Activated T-helper 1 cell treated with anti-CD3 and anti-CD28 coated beads, Interleukin-2, amount 50 U/mL, for 16 hours (primary cell): ENCODE measurements at places on chromosomes 2 and 18.

DNA sequence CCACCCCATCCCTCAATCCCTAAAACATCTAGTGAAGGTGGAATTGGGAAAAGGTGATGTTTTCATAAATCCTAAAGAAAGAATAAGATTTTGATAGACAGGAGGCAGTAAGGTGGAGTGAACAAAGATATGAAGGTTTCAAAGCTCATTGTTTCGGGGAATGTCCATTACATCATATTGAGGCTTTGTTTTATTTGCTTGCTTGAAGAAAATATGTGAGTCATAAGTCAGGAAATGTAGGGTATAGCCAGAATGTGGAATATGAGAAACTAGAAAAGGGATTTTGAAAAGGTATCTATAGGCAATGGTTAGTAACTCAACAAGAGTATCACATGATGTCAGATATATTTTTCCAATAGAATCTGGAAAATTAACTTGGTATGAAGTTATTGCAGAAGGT, 1178.5 kb upstream of the ACVR2A start:
- DNase-seq: no peak

DNA sequence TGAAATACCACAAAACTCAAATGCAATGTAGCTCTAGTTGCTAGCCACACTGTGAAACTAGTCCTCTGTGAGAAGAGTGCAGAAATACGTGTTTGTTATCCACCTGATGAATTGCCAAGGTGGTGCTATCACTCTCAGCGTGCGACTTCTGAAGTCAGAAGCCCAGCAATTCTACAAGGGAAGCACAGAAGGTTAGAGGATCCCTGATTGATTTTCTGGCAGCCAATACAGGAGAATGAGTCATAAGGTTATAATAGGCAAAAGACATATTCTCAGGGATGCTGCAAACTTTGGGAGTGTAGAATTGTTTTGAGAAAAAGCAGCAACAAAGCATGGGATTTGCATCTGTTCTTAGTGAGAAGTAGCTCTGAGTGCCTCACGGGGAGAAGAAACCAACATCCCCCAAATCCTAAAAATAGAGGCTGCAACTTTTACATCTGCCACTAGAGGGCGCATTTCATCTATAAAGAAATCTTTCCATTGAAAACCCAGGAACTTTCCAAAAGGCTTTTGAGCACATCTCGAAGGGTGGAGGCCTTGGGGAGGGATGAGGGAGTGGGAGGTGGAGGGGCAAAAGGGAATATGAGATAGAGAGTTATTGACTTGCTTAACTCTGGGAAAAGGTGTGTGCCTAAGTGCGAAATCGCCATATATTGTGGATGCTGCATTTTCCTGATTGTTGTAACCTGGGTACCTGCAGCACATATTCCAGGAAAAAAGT, 78.0 kb downstream of the TMEM182 start:
- DNase-seq: no peak

- no peak for DNase-seq
Observed at GRCh38 chr2:198129609-198130008, 325.2 kb downstream of the PLCL1 start.

DNA sequence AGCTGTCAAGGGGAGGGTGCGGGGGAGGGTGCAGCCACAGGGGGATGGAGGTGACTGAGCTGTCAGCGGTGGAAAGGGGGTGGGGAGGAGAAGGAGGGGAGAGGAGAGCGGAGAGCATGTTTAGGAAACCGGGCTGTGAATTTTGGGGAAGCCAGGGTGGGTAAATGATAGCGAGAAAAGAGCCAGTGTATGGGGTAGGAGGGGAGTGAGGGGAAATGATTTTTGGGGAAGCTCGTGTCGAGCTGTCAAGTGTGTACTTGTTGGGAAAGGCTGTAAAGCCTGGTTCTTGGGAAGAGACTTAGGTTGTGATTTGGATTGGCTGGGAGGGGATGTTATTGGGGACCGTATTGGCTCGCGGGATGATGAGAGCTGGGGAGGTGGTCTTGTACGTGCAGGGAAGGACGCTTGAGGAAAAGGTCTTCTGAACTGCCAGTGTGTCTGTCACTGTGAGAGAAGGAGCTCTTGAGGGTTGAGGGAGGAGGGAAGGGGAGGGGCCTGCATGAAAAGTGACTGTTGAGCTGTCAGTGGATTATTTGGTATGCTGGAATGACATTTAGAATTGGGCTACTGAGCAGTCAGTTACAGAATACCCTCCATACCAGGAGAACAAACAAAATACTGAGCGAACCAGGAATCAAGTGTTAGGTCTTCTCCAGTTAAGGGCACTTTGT, 1.0 kb downstream of the UBR3 start:
- DNase-seq: peak; percentile 13

- no peak for DNase-seq
Observed at GRCh38 chr18:23479829-23480505, 23.3 kb upstream of the RMC1 start.

DNA sequence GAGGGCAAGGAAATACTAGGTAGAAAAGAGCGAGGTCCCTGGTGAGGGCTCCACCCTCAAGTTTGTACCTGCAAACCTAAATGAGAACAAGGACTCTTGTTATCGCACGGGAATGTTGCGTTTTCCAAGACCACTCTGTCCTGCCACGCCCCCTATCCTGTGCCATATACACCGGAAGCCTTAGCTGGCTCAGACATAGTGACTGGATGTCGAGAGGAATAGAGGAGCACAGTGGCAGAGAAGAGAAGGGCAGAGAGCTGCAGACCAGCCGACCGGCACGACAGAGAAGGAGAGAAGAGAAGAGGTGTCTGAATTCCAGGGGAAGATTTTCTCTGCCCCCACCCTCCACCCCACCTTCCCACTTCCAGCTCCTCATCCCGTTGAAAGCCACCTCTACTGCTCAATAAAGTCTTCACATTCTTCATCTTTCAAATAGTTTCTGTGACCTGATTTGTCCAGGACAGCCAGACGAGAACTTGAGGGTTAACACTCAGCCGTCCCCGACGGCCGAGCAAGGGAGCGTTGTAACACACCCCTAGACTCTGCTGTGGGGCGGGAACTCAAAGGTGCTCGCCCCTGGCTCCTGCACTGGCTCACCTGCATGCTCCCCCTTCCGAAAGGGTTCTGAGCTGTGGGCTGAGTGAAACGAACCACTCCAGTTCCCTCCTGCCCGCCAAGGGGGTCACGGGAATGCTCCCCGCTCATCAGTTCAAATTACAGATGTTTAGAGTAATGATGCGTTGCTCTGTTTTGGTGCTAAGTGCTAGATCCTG, 24.9 kb upstream of the COL3A1 start:
- DNase-seq: no peak

GRCh38 chr2:11389052-11389420, 44.6 kb upstream of the ROCK2 start:
- DNase-seq: no peak

DNA sequence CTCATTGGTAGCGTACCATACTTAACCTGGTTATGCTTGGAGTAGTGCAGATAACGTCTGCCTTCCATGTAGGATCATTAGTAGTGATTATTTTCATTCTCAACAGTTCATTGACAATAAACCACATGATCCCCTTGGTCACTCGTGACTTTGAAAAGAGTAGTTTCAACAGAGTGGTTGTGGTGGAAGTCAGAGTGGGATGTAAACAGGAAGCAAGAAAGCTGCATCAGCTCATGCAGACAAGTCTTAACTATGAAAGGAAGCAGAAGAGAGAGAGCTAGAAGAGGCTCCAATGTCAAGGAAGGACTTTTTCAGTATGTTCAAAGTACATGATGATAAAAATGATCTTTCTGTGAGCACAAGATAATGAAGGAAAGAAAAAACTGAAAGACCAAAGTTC, 287.4 kb downstream of the MBD2 start:
- no peak for DNase-seq

DNA sequence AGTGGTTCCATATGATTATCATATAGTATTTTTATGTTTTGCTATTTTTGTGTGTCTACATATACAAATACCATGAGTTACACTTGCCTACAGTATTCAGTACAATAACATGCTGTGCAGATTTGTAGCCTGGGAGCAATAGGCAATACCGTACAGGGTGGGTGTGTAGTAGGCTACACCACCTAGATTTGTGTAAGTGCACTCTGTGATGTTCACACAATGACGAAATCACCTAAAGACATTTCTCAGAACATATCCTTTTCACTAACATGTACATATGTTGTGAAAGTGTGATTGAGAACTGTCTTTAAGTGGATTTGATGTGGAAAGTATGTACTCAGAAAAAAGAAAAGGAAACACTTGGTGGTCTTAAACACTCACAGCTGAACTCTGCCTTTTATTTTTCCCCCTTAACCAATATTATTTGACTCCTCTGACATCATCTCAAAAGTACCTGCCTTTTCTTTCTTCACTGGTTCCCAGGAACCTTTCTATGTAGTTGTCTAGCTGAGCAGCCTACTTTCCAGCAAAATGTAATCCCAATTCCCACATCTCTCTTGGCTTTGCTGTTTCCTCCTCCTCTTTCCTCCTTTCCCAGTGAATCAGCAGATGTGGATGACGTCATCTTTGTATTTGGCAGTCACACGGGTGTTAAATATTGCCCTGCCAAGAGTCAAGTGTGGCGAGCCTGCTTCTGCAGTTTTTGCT, 47.7 kb downstream of the OSBPL6 start:
- DNase-seq: no peak

DNA sequence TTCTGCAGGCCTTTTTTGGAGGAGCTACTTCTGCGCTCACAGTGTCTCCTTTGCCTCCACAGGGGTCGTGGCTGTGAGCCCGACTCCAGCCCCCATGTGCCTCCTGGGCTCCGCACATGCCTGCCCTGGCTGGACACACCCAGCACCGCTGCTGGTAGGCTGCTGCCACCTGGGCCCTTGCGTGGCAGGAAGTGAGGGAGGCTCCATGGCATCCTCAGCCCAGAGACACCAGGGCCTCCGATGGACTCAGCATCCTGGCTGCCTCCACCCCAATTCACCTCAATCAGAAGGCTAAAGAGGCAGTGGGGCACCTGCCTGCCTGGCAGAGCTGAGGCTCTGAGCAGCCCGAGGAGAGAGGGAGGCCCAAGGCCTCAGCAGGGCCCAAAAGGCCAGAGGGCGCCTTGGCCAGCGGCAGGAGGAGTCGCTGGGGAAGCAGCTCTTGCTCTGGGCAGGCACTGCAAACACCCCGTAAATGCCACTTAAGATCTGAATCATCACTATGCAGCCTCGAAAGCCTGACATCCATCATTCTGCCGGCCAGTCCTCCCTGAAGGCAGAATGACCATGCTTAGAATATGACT, 68.3 kb upstream of the OTOS start:
- no peak for DNase-seq

DNA sequence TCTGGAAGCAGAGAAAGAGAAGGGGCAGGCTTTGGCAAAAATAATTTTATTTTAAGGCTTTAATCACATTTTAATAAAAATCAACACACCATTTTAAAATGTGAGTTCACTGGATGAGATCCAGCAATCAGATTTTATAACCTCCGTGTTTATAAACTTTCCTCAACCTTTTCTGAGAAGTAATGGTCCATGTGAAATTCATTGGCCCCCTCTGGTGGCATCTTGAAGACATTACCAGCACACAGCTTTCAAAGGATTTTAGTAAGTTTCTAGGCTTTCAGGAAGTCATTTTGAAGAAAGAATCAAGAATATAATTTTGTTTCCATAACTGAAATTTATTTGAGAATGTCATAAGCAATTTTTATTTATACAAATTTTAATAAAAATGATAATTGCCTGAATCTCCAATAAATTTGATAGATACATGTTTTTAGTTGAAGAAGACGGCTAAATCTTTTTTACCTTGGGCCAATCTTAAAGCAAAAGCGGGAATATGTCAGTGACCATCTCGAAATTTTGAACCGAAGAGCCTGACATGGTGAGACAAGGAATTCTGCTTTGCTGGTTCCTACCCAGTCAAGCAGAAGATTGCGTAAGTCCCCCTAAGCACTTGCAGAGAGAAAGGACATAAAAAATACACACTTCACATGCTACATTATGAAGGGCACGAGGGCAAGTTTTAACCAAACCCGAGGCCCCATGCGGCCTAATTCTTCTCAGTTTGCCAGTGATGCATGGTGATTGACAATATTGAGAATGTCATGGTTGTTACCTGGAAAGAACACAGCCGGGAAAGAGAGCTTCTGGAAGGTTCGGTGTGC, 128.4 kb upstream of the CBLN2 start:
- DNase-seq: no peak

DNA sequence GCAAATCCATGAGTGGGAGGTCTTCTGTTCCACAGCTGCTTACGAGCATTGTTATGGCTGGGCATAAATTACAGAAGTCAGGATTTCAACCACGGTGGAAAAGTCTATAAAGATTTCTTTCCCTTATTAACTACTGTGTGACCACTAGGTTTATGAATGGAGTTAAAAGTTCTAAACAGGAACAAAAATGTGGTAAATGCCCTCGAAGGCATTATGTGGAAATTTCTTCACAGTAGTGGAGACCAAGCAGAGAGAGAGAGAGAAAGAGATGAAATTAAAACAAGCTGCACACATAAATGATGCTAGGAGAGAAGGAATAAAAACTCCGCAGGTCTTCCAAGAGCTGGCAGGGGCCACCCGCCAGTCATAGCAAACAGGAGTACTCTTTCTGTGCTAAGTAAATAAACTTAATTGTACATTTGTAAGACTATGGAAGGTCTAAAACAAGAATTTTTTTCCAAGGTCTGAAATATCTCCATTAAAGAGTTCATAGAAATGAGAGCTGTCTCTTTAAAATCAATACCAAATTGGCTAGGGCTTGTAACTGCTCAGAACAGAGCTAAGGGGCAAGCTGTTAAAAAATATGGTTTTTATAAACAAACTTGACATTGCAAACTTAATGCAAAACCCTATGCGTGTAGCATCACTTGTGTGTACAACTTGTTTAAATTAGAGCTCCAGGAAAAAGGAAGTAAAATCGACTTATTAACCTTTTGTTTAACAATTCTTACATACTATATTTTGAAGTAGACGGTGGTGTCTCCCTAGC, 438.2 kb downstream of the MEIS1 start:
- DNase-seq: no peak

DNA sequence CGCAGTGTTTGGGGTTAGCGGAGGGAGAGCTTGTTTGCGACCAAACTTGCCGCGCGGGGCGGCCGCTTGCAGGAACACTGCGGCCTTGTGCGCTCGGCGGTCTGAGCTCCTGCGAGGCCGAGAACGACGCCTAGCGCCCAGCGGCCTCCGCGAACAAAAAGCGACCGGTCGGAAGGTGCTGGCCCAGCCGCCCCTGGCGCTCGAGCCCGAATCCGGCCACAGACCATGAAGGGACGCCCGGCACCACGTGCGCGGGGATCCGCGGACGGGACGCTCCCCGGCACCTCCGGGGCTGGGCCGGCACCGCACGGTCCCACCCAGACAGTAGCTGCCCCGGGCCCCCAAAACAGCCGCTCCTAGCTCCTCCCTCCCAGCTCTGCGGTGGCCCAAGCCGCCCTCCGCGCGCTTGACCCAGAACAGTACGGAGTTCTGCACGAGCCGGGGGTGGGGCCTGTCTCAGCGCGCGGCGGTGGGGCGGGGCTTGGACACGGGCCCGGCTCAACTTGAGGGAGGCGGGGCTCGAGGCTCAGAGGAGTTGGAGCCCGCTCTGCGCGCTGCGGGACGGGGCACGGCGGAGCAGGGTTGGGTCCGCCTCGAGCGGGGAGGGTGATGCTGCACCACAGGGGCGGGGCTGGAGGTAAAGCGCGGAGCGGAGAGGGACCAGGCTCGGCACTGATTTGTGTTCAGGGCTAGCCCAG, 664 bp upstream of the IMPA2 start:
- DNase-seq: peak; percentile 92
